Stimulated activated CD8-positive, alpha-beta memory T cell treated with anti-CD3 and anti-CD28 coated beads, Interleukin-15, amount 100 ng/mL, for 48 hours (primary cell): ENCODE measurements at places on chromosomes 13 and 19.

GRCh38 chr13:63139277-63139676 is 1723.6 kb upstream of the PCDH20 start:
- no peak for DNase-seq

DNA sequence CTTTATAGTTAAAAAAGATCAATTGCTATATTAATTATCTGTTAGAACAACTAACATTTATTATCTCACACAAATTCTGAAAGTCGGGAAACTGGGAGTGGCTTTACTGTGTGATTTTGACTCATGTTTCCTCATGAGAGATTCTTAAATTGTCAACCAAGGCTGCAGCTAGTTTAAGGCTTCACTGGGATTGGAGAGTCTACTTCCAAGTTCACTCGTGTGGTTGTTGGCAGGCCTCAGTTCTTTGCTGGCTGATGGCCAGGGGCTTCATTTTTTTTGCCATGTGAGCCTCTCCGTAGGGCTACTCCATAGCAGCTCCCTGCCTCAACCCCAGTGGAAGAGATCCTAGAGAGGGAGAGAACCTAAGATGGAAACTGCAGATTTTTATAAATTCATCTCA is 24.5 kb upstream of the LPAR6 start:
- DNase-seq: no peak

GRCh38 chr19:49718511-49718910 is 27.6 kb downstream of the CPT1C start:
- no peak for DNase-seq

GRCh38 chr13:75421133-75421532 is 60.8 kb downstream of the TBC1D4 start:
- no peak for DNase-seq

GRCh38 chr19:46866407-46867136 is 5.8 kb downstream of the ARHGAP35 start:
- no peak for DNase-seq

DNA sequence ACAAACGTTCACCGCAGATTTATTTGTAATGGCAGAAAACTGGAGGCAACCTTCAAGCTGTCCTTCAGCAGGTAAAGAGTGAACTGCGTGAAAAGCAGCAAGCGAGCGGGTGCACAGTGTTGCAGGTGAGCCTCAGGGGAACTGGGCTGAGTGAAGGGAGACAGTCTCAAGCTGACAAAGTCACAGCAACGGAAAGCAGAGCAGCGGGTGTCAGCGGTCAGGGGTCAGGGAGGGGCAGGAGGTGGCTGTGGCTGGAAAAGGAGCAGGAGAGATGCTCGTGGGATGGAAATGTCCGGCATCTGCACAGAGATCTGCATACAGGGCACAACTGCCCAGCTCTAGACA is 8.5 kb upstream of the RASA3 start:
- no peak for DNase-seq

DNA sequence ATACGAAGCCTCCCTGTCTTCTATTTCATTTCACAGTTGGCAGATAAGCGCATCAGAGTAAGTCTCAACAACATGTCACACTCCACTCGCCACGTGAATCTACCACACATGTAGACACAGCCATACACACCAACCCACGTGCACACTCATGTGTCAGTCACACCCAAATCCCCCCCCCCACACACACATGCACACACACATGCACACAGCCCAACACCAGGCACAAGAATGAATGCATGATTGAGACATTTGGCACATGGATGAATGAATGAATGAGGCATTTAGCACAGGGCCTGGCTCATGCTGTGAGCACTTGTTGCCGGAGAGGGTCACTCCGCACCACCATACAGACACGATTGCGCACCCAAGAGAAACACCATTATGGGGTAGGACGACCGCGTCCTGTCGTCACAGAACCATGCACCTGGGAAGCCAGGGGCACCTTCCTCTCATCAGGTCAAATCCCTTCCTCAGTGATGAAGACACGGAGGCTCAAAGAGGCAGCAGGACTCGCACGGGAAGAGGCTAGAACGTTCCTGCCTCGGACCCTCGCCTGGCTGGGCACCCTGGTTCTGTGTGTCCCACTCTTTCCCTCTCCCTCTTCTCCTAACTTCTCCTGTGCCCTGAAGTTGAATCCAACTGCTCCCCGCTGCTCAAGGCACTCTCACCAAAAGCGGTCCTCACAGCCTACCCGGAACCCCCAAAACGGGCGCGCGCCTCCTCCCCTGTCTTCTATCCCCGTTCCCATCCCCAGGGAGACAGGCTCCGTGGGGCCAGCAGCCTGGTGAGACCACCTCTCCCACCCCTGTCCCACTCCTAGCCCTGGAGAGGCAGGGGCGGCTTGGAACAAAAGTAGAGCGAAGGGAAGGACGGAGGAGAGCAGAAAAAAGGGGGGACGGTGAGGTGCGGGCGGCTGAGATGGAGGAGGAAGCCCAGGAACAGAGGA is 1.3 kb downstream of the MEIS3 start:
- no peak for DNase-seq

- DNase-seq: peak; percentile 25
These were observed 536 bp downstream of the FAM32A start for GRCh38 chr19:16185768-16186123.

DNA sequence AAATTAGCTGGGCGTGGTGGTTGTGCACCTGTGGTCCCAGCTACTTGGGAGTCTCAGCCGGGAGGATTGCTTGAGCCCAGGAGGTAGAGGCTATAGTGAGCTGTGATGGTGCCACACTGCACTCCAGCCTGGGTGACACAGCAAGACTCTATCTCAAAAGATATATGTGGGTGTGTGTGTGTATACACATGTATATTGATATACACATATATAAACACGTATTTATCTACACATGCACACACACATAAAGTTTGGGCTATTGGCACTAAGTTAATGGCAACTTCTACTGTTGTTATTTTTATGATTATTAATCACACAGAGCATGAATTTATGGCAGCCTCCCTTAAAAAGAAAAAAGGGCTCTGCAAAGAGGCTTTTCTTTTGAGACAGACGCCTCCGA is 27.1 kb upstream of the ABCC4 start:
- DNase-seq: no peak

GRCh38 chr19:4443966-4444764 is 13.4 kb downstream of the UBXN6 start:
- no peak for DNase-seq

DNA sequence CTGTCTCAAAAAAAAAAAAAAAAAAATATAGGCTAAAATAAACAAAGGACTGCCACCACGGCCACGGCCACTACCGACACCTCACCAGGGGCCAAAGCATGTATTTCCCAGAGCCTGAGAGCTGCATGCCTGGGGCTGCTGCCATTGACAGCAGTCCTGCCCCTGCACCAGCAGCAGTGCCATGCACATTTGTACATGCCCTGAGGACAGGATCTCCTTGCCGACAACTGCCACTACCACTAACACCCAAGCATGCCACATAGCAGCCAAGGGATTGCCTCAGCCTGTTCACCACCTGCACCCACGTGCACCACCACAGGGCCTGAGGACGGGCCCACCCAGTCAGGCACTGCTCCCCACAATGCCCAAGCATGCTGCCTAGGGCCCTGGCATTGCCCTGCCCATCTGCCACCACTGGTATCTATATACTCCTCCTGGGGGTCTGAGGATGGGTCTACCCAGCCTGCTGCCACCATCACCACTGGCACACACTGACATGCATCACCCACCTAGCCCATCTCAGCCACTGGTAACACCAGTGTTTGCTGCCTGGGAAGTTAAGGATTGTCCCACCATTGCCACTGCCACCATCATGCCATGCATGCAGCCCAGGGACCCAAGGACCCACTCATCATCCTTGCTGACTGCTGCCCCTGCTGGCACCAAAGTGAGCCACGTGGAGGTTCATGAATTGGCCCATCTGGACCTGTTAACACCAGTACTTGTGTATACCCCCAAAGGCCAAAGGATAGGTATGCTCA is 10.6 kb upstream of the NUP62 start:
- no peak for DNase-seq

- DNase-seq: no peak
These were observed 7.9 kb upstream of the HSH2D start for GRCh38 chr19:16135430-16136127.

GRCh38 chr13:90055121-90055520 is 1292.4 kb upstream of the MIR17HG start:
- no peak for DNase-seq

DNA sequence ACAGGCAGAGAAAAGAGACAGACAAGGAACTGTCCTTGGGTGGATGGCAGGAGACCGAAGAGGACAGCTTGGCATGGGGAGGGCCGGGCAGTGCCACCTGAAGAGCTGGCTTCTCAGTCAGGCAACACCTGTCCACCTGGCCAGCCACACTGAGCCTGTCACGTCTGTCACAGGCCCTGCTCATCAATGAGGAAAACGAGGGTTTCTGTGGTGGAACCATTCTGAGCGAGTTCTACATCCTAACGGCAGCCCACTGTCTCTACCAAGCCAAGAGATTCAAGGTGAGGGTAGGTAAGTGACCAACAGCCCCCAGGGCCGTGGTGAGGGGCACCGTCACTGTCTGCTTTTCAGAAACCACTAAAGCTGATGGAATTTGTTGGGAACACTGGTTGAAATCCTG is 11.2 kb upstream of the PROZ start:
- no peak for DNase-seq

GRCh38 chr19:48553676-48554384 is 1.9 kb downstream of the SULT2B1 start:
- no peak for DNase-seq

DNA sequence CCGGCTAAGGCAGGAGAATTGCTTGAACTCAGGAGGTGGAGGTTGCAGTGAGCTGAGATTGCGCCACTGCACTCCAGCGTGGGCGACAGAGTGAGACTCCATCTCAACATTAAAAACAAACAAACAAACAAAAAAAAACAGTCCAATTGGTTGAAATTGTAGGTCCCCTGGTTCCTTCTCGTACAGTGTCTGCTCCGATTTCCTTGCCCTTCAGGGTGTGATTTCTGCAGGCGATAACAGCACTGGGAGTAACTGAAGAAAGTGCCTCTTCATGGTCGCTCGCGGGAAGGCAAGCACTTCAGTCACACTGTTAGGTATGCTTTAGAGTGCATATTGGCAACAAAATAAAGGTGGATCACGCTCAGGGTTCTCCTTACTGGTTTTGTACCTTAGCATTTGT is 39.7 kb downstream of the TPT1 start:
- no peak for DNase-seq

GRCh38 chr19:49879243-49879963 is 1.9 kb downstream of the TBC1D17 start:
- DNase-seq: no peak

- no peak for DNase-seq
These were observed 451.0 kb upstream of the SLC10A2 start for GRCh38 chr13:103517066-103517767.

DNA sequence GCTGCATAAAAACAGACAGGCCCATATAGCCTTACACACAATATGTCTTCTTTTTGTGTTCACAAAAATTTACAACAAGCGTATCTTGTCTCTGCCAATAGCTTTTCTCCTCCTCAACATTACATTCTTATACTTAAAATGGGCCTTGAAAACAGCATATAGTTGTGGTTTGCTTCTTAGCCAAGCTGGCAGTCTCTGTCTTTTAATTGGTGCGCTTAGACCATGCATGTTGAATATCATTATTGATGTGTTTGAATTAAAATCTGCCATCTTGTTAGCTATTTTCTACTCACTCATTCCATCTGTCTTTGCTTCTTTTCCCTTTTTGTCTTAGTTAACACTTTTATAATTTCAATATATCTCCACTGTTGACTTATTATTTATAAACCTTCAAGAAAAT is 76.4 kb downstream of the ING1 start:
- no peak for DNase-seq
